Activated naive CD8-positive, alpha-beta T cell treated with anti-CD3 and anti-CD28 coated beads for 36 hours (primary cell): ENCODE measurements at places on chromosomes 7 and 10. TPM values are rescaled to one million over a fixed set of nuclear protein-coding genes. Genes with fewer than 3 reads are reported as not detected.

The LRRD1 gene
- not detected for total RNA-seq

The GBX1 gene
- not detected for total RNA-seq

The CTNNA3 gene
- not detected for total RNA-seq

The RPEL1 gene
- total RNA-seq: not detected

The DNAH11 gene
- 0.02 TPM for total RNA-seq

The PVRIG gene
- total RNA-seq: 33.4 TPM

The NOD1 gene
- 12.8 TPM for total RNA-seq

The KLF6 gene
- total RNA-seq: 117 TPM

The MMP21 gene
- not detected for total RNA-seq
